Forelimb muscle (tissue), 1 donor: ENCODE measurements at places on chromosomes 13 and 19. TPM values are rescaled to one million over a fixed set of nuclear protein-coding genes. Genes with fewer than 3 reads are reported as not detected.

DNA sequence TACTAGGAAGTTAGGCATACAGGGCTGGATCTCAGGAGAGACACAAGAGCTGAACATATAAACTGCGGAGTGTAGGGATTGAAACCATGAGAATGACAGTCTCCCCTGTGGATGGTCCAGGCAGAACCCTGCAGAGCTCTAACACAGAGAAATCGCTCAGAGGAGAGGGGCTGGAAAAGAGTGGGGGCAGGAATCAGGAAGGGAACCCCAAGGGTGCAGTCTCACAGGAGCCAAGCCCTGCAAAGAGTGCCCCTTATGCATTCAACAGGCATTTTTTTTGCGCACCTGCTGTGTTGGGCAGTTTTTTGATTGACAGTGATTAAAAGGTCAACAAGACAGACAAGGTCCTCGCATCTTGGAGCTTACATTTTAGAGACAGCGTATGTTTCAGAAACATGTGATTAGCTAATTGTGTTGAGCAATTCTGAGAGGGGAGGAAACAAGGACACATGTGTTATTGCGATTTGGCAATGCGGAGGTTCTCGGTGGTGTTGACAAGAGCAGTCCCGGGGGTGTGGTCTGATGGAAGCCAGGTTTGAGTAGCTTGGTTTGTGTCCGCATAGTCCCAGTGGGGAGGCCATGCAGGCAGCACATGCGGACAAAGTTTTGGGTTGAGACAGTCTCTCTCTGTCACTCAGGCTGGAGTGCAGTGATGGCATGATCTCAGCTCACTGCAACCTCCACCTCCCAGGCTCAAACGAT lies 182.6 kb upstream of the IRS2 start:
- no peak for DNase-seq

- DNase-seq = no peak
These were observed at the start of gene TJP3 for GRCh38 chr19:3708207-3708931. Gene TJP3, plus strand, starts transcription at chr19:3708384. Its CDS starts 20,049 bp downstream, at chr19:3728433.

GRCh38 chr13:77522444-77522843 lies 13.1 kb upstream of the SCEL start:
- DNase-seq = no peak

- no peak for DNase-seq
These were observed 2.4 kb upstream of the CYP2F1 start for GRCh38 chr19:41111750-41112295.

DNA sequence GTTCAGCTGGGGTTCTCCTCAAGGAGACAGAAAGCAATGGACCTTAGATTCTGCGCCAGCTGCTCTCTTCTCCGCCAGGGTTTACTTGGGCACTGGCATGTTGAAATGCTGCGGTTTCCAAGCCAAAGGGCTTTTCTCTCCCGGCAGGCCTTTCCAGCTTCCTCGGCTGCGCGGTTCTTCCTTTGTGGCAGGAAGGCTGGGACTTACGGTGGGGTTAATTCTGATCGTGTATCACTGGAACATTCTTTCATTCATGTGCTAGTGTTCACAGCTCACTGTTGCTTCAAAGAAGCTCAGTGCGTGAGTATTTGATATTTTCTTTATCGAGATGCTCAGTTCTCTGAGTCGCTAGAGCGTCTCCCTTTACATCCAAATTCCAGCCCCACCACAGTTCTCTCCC lies 723.2 kb downstream of the UQCRFS1 start:
- DNase-seq = no peak

DNA sequence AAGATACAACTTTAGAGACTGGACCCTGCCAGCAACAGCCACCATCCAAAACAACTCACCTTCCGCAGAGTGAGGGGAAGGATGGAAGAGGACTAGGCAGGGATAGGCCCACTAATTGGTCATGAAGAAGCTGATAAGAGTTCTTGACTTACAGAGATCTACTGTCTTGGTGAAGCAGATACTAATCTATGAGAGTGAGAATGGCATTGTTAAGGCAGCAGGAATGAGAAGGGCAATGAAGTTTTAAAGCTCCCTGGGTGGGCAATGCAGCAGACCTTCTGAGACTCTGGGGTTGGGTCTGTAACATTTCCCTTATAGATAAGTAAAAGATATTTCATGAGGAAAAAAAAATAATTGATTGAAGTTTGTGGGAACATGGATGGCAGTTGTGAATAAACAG lies 63.7 kb downstream of the KLF12 start:
- no peak for DNase-seq

GRCh38 chr19:6041071-6041470 lies 63.1 kb upstream of the RANBP3 start:
- DNase-seq = no peak

DNA sequence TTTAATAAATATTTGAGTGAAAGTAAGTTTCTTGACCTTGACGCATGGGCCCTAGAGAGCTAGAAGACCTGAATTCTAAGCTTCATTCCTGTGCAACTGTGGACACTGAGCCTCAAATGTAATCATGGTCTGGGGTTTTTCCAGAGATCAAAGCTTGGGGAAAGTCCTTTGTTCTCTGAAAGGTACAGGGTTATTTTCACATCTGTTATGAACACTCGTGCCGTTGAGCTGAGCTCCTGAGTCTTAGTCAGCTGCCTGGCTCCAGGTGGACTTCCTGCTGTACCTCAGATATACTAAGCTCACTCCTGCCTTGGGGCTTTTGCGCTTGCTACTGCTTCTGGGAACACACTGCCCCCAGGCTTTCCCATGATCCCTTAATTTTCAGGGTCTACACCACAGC lies 7.5 kb upstream of the ZBTB32 start:
- DNase-seq = no peak

CCL25 gene
- not detected for polyA plus RNA-seq

ZNF492 gene
- 0.56 TPM for polyA plus RNA-seq

ANO8 gene
- polyA plus RNA-seq = 7.9 TPM

TMPRSS9 gene
- 0.38 TPM for polyA plus RNA-seq
